SK-MEL-5 (cell line): ENCODE measurements at places on chromosomes 5 and 9.

DNA sequence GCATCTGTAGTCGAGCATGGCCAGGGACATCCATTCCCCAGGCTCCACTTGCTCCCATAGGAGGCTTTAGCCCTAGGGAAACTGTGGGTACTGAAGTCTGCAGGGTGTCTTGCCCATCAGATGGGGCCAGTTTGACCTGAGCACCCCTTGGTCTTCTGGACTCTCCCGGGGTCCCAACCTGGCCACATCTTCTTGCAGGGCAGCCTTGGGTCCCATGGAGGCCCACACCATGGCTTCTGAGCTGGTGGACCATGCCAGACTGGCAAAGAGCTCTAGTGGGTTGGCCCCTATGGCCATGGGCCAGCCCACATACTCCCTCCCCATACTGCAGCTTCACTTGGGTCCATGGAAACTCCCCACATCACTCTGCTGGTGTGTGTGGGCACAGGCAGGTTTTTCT, 154.4 kb upstream of the PRLR start:
- no peak for DNase-seq

GRCh38 chr9:26655166-26655565, 237.4 kb downstream of the CAAP1 start:
- no peak for DNase-seq

DNA sequence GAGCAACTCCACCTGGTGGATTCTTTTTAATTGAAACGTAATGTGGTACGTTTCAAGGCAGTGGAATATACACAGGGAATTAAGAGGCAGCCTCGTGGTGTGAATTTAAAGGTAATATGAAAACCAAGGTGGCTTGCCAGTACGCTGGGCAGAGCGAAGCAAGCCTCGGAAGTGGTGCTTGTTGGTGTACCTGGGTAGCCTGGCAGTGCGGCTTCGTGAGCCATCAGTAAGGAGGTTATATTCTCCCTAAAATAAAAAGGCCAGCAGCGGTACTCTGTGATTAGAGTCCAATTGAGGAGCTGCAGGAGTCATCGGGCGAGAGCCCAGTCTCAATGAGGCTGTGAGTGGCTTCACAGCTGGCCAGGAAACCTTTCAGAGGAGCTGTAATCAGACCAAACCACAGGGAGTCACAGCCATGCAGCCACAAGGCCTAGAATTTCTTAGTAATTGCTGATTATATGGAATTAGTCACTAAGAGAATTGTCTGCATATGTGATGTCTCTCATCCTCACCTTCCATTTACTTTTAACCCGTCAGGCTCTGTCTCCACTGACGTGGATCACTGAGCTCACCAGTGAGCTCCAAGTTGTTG, 57.7 kb downstream of the DCP2 start:
- DNase-seq: no peak

DNA sequence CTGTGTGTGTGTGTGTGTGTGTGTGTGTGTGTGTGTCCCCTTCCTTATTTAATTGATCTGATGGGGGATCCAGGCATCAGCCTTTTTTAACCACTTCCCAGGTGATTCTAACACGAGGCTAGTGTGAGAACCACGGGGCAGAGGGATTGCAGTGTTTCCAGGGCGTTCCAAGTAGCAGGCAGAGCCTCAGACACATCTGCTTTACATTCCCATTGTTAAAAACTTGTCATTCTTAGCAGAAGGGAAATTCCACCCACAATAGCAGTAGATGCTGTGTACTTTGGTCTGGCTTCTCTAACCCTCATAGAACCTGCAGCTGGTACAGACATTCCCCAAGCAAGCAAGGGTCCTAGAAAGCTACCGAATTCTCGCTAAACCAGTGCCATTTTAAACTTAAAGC, 81.9 kb upstream of the SLC30A5 start:
- no peak for DNase-seq

GRCh38 chr9:18775930-18776329, 257.1 kb downstream of the SAXO1 start:
- DNase-seq: no peak

- DNase-seq: no peak
Measured at GRCh38 chr9:60545878-60546385, 368.3 kb upstream of the SPATA31A5 start.

DNA sequence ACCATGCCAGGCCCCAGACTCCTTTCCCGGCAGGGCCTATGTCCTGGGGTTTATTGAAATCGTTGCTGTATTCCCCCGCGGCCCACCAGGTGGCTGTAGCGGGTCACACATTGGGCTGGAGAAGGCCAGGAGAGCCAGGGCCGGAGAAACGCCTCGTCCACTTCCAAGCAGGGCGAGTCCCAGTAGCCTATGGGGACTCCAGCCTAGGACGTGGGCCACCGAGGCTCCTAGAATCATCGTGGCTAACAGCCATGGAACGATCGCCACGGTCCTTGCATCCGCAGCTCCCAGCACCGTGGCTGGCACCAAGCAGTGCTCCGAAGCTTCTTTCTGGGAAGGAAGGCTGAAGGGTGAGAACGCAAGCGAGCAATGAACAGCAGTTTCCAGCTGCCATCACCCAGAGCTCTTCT, 87.7 kb downstream of the ENTREP1 start:
- peak; percentile 86 for DNase-seq

DNA sequence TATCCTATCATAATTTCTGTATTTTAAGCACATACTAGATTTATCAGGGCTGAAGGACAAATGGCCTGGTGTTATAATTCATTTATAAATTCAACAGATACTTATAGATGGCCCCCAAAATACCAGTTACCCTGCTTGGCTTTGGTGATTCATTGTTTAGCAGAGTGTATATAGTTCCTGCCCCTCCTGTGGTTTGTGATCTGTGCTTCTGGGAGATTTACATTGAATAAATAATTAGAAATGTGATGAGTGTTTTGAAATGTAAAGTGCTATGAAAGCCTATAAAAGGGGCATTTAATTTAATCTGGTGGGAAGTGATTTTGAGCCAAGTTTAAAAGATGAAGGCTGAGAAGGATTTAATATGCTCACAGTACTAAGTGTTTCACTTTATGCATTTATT, 36.7 kb upstream of the ZCCHC7 start:
- no peak for DNase-seq

DNA sequence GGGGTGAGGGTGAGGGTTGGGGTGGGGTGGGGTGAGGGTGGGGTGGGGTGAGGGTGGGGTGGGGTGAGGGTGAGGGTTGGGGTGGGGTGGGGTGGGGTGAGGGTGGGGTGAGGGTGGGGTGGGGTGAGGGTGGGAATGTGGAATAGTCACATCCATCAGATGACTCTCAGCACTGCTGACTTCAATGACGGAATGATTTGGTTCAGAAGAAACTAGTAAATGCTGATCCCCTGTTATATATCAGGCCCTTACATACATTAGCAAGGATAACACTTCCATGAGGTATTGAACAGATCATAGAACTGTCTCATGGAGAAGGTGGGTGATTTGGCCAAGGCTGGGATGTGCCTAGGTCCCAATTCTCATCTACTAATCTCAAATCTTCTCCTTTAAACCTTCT, 24.5 kb upstream of the C5orf47 start:
- DNase-seq: no peak

DNA sequence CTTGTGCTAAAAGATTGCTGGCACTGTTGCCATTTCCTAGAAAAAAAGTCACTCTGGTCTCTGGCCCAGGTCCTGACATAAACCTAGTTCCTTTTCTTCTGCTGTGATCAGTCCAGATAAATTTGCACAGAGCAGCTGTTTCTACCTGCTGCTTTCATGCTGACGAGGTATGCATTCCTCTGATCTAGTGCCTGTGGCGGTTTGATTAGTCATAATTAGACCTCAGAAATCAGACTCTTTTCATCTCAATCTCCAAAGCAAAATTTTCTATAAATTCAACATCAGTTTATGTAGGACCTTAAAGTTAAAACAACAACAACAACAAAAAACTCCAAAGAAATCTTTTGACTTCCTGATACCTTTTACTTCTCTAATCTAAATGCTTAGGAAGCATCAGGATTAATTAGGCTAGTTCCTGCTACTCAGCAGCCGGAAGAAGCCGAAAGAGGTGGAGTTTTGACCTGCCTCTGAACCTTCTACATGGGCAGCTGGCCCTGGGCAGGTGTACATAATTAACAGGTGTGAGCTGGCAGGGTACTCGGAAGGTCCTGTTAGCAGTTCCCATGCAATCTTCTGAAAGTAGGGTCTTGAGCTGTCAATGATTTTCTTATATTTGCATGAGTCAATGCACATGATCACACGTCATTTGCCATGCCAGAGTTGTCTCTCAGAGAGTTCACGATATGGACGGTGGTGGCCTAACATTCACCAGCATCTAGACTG, 83.3 kb upstream of the CCDC112 start:
- no peak for DNase-seq

DNA sequence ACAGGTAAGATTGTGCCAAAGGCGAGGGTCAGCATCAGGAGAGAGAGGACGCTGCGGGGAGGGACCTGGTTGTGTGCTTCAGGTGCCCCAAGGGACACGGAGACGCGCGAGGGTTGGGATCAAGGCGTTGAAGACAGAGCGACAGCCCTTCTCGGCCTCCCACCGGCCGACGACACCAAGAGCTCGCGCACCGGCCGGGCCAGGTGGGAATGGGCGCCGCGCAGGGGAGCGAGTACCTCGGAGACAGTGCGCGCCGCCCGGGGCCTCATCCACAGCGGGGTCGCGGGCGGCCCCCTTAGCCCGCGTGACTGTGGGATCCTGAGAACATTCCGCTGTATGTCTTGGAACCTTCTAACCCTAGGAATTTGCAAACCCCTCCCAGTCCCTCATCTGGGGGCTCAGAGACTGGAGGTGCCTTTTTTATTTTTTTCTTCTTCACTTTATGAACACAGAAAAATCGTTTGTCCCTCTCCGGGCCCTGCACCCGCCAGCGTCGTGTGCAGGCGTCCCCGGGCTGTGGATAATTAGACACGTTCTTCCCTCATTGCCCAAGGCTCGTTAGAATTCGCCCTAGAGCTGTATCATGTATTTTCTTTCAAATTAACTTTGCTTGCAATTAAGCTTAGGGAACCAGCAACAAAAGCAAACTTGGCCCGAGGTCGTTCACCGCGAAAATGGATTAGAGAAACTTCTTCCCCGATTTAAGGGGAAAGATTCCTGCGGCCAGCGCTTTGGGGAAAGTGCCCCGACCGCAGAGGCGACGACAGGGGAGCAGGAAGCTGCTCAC, 4.8 kb downstream of the FOXE1 start:
- no peak for DNase-seq

DNA sequence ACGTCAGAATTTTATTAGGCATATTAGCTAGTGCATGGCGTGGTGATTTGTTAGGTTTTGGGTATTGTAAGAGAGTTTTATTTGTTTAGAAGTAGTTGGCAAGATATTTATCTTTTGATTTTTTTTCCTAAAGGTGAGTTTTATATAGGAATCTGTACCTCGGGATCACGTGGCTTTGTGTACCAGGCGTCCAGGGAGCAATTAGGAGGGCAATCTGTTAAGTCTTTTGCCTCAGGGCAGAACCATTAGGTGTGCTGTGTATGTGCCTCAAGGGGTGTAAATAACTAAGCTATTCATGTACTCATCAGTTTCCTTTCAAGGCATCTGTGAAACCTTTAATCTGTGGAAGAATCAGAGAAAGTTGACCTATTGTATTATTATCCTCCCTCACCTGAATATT, 39.4 kb downstream of the ZSWIM6 start:
- DNase-seq: no peak

- no peak for DNase-seq
Measured at GRCh38 chr9:77424993-77425392, 223.1 kb downstream of the GNA14 start.

DNA sequence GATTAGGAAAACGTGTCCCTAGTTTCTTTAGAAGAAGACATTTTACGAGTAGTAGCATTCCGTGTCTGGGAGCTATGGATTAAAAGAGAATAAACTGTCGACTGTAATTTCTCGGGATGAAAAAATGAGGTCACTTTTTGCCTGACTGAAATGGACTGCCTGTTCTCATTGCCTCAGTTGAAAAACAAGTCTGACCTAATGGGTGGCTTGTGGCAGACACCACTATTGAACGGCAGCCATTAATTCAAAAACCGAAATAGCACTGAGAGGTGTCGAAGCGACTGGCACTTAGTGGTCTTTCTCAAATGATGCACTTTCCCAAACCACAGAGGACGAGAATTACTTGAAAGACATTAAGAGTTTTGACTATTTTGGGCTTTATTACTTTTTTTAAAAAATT, 35.4 kb downstream of the OSTF1 start:
- no peak for DNase-seq

- DNase-seq: no peak
Measured at GRCh38 chr9:21795483-21795882, 7.0 kb upstream of the MTAP start.

GRCh38 chr9:69572611-69573010, 99.6 kb downstream of the APBA1 start:
- no peak for DNase-seq

GRCh38 chr9:90189306-90189705, 453.3 kb downstream of the DIRAS2 start:
- no peak for DNase-seq

DNA sequence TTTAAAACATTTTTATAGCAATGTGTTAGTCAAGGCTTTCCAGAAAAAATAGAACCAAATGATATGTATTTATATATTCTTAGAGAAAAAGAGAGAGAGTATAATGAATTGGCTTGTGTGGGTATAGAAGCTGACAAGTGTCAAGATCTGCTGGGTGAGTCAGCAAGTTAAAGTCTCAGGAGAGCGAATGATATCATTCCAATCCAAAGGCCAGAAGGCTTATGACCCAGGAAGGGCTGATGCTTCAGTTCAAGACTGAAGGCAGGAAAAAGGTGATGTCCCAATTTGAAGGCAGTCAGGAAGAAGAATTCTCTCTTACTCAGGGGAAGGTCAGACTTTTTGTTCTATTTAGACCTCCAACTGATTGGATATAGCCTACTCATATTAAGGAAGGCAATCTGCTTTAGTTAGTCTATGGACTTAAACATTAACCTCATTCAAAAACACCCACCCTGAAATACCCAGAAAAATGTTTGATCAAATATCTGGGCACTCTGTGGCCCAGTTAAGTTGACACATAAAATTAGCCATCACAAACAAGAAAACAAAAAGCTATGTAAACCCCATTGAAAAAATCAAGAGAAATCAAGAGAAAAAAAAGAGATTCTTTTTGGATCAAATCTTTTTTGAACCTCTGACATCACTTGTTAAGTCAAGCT, 189.6 kb downstream of the PIK3R1 start:
- no peak for DNase-seq

DNA sequence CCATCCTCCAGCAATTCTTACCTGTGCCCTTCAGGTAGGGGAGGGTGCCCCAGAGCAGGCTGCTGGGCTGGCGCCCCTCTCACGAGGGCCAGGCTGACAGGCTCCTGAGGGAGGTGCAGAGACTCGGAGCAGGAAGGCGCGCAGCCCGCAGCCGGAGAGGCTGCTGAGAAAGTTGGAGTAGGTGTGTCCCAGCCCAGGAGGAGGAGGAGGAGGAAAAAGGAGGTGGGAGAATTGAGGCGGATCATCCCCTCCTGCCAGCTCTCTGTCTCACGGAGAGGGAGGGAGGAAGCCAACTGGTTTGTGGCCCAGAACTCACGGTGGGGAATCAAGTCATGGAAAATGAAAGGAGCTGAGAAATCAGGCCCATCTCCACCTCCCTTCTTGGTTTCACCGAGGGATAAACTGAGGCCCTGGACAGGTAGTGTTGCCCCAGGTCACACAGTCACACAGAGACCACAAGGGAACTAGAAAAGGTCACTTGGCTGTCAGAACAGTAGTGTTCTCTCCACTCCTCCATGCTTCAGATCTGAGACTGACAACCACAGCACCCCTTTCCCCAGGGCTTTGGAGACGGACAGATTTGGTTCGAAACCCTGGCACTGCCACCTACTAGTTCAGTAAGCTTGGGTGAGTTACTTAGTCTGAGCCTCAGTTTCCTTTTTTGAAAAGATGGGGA, at the start of gene FAT2:
FAT2 (minus strand) TSS at position 188 of the 676 bp plus-strand sequence. CDS start 22,400 bp downstream, outside the sequence.
- no peak for DNase-seq
